ENCODE measurements at places on chromosomes 13 and 19.

DNA sequence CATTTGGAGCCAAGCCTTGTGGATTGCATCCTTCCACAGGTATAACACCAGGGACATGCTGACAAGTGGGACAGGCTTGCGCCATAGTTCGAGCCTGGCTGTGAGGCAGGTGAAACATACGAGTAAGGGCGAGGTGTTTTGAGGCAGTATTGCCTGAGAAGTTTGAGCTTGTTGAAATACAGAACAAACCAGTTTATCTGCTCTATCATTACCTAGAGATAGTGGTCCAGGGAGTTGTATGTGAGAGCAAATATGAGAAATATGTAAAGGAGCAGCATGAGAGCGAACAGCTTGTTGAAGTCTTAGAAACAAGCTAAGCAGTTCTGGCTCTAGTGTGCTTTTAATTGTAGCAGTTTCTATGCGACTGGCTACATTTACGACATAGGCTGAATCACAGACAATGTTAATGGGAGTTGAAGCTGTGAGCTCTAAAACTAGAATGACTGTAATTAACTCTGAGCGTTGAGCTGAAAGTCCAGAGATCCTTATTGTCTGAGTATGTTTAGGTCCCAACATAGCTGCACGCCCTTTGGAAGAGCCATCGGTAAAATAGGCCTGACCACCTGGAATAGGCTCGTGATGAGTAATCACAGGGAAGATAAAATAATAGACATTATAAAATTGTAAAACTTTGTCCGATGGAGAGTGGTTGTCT lies 8.2 kb downstream of the ZNF439 start:
- DNase-seq = no peak

DNA sequence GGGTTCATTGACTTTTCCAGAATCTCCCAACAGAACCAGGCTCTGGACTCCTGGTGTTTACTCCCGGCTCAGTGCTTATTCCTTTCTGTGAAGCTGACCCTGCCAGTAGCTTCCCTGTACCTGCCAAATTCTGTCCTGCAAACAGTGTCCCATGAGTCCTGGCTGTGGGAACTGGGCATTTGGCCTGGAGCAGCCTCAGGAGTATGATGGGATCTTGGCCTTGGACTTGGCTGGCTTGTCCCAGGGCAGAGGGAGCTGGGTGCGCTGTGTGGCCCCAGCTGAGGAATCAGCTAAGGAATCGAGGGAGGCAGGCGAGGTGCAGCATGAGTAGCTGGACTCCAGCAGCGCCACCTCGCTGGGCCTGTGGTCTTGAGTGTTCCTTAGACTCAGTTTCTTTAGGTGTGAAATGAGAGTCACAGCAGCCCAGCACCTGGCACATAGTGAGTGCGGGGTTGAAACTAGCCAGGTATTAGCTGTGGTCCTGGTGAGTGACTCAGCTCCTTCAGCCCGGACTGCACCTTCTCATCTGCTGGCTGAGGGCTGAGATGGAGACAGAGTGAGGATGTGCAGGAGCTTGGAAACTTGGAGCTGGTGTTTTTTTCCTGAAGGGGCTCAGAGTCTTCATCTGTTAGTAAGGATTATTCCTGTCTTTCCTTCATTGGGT lies 10.4 kb downstream of the CLASRP start:
- no peak for DNase-seq

DNA sequence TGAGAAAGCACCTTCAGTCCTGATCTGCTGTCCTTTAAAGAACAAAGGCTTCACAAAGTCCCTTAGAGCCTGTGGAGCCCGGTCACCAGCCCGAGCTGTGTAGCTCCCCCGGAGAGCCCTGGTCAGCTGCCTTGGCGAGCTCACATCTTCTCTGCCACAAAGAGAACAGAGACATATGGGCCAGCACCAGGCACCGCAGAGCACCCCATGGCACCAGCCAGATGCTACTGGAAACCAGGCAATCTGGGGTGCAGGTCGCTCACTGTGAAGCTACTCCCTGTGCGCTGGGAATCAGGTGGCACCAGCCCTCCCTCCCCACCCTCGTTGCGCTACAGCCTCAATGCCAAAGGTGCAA lies 44.3 kb upstream of the F7 start:
- DNase-seq = no peak

DNA sequence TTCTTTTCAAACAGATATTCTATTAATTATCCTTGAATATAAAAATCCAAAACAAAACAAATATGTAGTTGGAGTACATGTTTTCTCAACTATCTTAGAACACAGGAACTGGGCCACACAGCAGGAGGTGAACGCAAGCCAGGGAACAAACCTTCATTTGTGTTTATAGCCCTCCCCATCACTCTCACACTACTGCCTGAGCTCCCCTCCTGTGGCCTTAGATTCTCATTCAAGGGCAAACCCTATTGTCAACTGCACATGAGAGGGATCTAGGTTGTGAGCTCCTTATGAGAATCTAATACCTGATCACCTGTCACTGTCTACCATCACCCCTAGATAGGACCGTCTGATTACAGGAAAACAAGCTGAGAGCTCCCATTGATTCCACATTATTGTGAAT lies 427.1 kb upstream of the PRR20A start:
- no peak for DNase-seq

GRCh38 chr13:34620862-34621261 lies 321.2 kb upstream of the NBEA start:
- DNase-seq = no peak

DNA sequence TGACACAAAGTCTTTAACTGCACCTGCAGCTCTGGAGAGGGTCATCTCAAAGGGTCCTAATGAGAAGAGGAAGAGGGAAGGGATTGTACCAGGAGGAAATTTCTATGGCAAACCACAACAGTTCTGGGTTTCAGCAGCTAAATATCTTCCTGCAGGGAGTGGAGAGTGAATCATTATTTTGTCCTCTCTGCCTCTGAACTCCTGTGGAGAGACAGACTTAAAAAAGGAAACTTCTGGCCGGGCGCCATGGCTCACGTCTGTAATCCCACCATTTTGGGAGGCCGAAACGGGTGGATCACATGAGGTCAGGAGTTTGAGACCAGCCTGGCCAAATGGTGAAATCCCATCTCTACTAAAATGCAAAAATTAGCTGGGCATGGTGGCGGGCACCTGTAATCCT lies 16.9 kb upstream of the C1QTNF9 start:
- DNase-seq = no peak
